Mesenchymal stem cell (in vitro differentiated cells and primary cell): ENCODE measurements at places on chromosomes 4 and X.
A peak's percentile ranks its signal among the peaks of the same experiment; 100 is the strongest.

DNA sequence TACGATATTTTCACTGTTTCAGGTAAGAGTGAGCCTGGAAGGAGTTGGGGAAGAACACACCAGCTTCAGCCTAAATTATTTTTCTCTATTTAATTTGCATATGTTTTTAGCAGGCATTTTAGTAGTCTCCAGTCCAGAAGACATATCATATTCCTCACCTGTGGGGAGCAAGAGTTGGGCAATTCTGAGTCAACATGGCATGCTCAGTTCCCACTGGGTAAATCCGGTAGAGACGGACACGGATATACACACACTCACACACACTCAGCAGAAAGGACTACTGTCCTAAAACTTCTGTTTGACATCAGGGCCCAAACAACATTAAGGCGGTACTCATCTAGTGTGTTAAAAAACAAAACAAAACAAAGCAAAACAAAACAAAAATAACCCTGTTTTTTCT lies 4.9 kb upstream of the BEX4 start:
- DNase-seq: no peak

DNA sequence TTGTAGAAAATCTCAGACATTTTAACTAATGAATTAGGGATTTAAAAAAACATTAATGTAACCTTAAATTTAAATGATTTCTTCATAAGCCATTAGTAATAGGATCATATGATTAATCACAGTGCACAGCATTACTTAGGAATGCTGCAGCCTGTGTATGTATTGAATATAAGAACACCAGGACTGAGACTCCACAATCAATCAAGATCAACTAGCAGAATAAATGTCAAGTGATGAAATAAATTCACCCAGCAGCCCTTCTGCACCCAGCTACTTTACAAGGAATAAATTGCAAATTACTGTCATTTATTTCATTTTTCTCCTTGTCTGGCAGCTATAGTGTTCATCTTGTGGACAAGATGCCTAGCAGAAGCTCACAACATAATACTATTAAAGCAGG lies 46.5 kb downstream of the NEIL3 start:
- no peak for DNase-seq

DNA sequence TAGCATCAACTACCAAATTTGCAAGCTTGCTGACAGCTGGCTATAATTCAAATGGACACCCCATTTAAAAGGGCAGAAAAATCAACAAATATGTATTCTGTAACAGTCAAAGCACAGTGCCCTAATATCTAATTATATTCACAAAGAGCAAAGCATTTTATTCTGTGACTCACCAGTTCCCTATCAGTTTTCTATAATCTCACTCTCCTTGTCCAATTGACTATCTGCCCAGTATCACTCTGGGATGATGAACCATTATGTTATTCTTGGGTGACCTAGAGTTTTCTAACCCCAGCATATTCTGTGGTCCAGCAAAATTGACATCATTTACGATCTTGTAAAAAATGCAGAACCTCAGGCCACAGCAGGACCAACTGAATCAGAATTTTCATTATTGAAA lies 82.0 kb upstream of the FREM3 start:
- DNase-seq: no peak

- DNase-seq: peak; percentile 51
These were observed 42.4 kb upstream of the SLC2A9 start for GRCh38 chr4:10063544-10064300.

GRCh38 chrX:16222151-16222550 lies 54.9 kb downstream of the MAGEB17 start:
- peak; percentile 52 for DNase-seq

GRCh38 chr4:20805716-20806115 lies 105.5 kb downstream of the PACRGL start:
- DNase-seq: no peak

DNA sequence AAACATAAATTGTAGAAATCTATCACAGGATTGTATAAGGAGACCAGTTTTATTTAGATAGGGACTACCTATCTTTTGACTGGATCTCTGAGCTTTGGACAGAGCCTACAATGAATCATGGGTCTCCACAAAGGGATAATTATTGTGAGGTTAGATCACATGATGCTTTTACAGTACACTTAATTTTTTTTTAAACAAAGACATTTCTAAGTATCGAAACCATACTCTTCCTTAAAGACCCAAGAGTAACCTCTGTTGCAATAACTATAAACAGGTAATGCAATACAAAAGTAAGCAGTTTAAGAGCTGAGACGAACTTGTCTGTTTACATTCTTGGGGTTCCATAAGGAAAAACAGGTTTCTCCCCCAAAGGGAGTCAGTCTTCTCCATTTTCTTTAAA lies 64.3 kb upstream of the GABRE start:
- DNase-seq: no peak

- DNase-seq: no peak
These were observed 58.4 kb downstream of the DCUN1D4 start for GRCh38 chr4:51901363-51901762.

DNA sequence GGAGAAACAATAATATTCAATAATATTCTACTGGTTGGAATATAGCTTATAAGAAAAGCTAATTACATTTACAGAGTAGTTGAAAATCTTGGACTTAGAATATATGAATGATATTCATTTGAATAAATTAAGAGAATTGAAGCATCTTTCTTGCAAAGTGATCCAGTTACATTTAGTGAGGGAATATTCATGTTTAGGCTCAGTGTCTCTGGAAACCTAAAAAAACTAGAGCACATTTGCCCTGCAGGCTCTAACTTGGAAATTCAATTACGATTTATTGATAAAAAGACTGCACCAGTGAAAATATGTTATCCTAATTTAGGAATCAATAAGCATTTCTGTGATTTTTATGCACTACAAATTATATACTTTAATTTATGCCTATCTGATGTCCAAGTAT lies 58.3 kb upstream of the RAP1GDS1 start:
- DNase-seq: no peak

DNA sequence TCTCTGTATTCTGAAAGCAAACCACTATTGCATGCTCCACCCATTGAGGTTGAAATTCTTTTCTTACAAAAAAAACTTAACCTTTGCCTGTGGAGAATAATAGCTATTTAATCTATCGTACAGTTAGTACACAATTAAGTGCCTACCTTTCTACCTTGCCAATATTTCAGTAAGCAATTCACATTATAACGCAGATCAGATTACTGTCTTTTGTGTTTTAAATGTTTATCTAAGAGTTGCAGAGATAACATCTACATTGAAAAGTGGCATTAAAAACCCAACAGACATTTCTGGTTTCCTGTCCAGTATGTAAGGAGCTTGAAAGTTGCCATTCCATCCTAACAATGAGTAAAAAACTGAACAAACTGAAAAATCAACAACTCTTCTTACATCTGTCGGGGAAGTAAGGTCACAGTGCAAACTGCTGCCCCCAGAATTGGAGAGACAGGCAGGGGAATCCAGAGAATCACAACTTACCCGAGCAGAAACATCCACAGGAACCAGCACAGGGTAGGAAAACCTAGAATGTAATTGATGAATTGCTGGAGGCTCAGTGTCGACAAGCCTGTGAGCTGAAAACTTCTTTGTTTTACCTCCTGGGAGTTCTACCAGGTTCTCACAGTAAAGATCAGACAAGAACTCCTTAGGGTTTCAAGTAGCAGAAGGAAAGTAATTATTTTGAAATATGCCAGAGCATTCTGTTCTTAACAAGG lies 27.3 kb upstream of the ACSL4 start:
- DNase-seq: no peak

- no peak for DNase-seq
These were observed 205.3 kb downstream of the SLC39A8 start for GRCh38 chr4:102139932-102140331.

- DNase-seq: no peak
These were observed 19.7 kb downstream of the VSIG1 start for GRCh38 chrX:108064613-108065012.

- no peak for DNase-seq
These were observed 252.9 kb upstream of the KLF3 start for GRCh38 chr4:38411092-38411491.

- no peak for DNase-seq
These were observed 28.7 kb downstream of the DIAPH2 start for GRCh38 chrX:96713303-96713702.

DNA sequence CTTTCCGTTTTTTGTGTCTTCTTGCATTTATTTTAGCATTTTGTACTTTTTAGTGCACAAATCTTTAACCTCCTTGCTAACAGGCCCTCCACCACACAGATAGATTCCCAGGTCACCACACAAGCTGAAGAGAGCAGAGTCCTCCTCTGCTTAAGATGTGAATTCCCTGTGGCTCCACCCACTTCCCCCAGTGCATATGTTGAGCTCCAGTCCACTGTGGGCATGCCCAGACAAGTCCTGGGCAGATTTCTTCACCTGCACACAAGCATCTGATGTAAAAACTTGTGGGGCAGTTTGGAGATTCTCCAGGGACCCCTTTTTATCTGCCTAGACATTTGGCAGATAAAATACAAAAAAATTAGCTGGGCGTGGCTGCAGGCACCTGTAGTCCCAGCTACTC lies 19.8 kb upstream of the PASD1 start:
- no peak for DNase-seq

DNA sequence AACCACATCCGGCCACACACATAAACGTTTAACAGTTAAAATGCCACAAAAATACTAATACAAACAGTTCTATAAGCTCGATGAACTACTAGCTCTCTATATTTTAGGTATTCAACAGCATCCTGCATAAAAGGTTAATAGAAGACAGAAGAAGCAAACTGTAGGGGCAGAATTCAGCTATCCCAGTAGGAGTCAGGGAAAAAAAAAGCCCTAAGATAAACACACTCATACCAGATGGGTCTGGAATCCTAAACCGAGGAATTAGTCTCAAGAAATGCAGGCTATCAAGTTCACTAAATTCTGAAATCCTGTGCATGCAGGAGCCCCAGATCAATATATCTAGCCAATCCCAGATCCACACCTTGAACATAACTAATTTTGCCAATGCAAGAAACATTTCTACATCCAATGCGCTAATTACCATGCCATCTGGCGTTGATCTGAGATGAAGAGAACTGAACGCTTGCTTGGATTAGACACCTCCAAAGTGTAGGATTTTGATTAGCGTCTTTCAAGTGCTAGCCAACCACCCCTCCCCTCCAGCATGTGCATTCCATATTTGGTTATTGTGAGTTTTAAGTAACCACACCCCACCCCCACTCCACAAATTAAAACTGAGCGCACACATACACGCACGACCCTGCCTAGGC lies 512.2 kb upstream of the INTU start:
- DNase-seq: peak; percentile 19

DNA sequence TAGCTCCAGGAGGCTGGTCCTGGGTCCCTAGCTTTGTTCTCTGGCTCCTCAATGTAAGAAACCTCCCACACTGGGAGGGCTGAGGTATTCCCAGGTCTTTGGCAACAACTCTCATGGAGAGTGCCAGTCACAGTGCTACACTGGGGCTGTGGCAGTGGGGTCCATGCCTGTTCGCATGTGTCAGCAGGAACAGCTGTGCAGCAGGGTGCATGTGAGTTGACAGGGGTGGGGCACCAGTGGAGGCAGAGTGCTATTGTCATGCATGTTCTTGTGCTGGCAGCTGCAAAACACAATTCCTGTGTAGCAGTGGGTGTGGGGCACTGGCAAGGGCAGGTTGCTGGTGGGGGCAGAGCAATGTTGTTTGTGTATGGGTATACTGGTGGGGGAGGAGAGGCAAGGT lies 246.0 kb downstream of the CXXC4 start:
- DNase-seq: no peak

DNA sequence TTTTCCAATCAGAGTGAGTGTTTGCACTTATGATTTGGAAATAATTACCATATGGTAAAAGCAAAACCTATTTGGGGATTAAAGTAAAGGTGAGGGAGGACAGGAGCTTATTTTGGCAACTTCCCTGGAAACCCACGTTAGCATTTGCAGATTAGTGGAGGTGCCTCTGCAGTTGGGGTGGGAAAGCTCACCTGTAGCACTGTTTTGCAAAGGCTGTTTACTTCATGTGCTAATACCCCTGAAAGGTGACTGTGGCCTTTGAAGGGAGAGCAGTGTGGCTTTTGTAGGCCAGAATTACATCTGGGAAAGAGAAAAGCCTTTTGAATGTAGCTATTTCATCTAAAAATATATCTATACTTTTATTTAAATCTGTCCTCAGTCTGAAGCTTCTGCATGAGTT lies 9.4 kb downstream of the SUPT20HL1 start:
- DNase-seq: no peak

DNA sequence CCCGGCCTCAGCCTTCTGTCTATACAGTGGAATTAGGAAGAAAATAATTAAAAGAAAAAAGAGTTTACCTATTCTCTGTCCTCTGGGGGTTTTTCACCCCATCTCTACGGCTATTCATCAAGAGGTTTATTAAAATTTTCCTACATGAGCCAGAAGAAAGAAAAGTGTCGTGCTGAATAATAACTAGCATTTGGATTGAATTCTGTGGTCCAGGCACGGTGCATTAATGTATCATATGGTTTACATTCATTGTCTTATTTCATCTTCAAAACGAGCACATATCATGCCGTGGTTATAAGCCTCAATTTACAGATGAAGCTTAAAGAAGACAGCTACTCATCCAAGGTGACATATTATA lies 5.4 kb upstream of the NAA15 start:
- no peak for DNase-seq

DNA sequence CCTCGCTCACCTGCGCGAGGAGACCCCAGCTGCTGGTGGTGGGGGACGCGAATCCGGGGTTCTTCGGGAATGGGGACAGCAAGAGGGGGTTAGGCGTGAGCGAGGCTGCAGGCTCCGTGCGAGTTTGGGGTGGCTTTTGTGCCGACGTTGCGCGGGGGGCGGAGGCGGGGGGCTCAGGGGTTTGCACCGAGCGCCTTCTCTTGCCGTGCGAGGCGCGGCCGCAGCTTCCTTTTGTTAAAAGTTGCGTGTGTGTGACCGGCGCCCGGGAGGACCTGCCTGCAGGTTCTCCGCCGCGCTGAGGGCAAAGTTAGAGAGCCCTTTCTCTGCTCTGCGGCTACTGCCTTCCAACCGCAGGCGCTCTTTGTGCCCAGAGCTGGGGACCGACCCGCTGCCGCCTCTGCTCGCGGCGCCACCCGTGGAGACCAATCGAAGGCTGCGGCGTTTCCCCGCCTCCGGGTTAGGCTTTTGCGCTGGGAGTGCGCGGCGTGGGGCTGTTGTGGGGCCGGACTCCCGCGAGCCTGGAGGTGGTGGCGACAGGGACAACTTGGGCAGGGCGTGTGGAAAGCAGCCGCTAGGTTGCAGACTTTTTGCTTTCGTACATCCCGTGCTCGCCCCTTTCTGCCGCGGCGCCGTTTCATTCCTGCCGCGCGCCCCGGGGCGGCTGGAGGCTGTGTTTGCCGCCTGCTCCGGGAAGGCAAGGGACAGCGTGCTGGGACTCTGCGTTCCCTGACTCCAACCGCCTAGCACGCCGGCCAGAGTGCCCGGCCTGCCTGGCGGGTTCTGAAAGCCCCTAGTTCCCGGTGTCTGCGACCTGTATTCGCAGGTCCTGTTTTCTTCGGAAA lies 716 bp downstream of the KIT start:
- DNase-seq: peak; percentile 67

GRCh38 chrX:140713174-140713539 lies 3.6 kb downstream of the LINC00632 start:
- DNase-seq: no peak

GRCh38 chr4:79695848-79696247 lies 287.8 kb upstream of the GK2 start:
- DNase-seq: no peak

GRCh38 chr4:158282252-158282651 lies 72.0 kb downstream of the TMEM144 start:
- peak; percentile 18 for DNase-seq
